ENCODE measurements at places on chromosomes 5 and 9.

- no peak for DNase-seq
These were observed 5.7 kb upstream of the SLC25A48 start for GRCh38 chr5:135828782-135829127.

GRCh38 chr5:161507591-161507990 lies 38.9 kb downstream of the GABRB2 start:
- no peak for DNase-seq

GRCh38 chr5:41863871-41864486 lies 6.2 kb downstream of the OXCT1 start:
- no peak for DNase-seq

DNA sequence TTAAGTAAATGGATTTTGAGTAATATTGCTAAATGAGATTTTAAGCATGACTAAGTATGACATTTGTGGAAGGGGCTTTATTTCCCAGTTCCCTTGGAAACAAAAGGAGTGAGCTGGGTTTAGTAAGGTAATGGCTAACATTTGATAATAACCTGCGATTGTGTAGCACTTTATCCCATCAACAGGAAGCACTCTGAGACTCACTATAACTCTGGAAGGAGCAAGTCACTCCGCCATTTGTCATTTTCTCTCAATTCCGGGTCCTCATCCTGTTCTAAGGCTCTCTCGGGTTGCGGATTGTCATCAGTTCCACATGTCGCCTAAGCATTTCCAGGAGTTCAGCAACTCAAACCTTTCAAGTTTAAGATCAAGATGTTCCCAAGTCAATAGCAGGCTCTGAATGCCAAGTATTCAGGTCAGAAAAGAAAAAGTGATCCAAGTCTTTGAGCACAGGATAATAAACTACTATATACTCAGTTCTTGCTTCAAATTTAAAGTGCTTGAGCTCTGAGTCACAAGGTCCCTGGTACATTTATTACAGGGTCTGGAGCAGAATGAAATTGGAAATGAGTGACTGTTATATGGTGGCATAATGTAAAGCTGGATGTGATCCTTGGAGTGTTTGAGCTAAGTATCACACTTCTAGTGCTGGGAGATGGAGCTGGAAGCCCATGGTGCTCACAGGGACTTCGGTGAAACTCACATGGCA lies 39.3 kb downstream of the CAPSL start:
- no peak for DNase-seq

- DNase-seq, result no peak
These were observed 4.9 kb upstream of the PSAT1 start for GRCh38 chr9:78292026-78292425.

DNA sequence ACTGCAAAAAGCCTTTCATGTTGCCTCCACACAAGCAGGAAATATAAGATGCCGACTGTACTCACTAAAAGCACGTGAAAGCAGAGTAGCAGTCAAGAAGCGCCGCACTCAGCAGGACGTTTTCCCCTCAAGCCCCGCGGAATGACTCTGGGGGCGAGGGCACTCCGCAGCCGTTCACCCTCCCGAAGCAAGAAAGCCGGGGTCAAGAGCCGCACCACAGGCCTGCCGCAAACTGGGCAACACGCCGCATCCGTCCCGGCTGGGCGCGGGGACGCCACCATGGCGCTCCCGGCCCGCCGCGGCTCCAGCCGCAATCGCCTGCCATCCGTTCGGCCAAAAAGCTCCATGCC lies 364 bp downstream of the RPS6 start:
- no peak for DNase-seq

DNA sequence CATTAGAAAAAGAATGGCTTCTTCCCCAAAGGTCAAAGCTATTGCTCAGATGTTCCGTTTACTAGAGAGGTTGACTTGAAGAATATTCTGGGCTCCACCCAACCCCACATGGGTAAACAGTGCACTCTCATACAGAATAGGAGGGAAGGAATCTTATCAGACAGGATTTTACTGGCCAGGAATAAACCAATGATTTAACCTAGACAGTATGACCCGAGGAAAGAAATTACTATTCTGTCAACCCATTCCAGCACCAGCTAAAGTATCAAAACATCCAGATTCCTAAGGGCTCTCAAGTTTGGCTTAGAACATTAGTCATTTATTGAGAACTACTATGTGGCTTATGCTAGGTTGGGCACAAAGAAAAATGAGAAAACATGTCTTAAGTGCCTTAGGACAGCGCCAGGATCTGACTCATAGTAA lies 493.6 kb upstream of the KLF4 start:
- no peak for DNase-seq

GRCh38 chr5:126982202-126982601 lies 48.2 kb downstream of the MARCHF3 start:
- DNase-seq, result no peak

DNA sequence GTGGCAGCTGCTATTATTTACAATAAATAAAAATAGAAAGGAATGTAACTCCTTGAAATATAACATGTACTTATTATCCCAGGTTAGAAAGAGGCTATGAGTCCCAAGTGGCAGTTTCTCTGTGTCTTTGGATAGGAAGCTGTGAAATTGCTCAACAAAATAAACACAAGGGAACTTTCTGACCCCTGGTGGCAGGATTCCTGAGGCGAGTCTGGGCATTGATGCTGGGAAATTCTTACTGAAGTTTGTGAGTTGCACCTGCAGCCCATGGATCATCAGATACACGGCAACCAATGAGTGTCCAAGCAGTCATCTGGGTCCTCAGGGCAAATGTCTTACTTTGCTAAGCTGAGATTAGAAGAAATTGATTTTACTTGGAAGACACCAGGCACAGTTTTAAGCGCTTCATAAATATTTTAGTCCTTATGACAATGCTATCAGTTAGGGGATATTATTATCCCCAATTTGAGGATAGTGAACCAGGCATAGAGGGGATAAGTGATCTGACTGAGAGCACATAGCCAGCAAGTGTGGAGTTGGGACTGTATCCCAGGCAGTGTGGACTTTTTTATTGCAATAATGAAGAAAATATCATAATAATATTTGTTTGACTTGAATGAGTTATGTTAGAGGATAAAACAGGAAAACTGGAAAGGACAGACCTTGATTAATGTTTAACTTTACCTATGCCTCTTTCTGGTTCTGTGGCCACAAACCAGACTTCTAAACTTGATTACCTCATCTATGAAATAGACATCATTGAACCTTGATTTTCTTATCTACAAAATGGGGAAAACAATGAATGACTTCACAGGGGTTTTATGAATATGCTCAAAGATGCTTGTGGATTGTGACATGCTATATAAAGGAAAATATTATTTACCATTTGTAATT lies 265.5 kb upstream of the ADAMTSL1 start:
- no peak for DNase-seq

DNA sequence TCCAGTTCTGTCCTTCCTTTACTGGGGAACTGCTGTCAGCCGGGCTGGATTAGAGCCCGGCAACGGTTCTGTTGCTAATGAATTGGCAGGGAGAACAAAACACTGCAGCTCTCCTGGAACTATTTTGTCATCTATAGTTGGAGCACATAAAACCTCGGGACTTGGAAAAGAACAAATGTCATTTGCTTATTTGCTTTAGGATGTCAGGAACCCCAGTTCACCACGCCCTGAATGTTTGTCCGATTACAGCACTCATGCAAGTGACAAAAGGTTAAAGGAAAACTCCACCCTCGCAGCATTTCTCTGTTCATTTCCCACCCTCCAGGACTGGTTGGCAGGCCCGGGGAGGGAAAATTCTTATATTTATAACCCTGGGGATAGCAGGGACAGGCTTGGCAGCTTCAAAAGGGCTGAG lies 66.4 kb upstream of the PLPP1 start:
- DNase-seq, result no peak

DNA sequence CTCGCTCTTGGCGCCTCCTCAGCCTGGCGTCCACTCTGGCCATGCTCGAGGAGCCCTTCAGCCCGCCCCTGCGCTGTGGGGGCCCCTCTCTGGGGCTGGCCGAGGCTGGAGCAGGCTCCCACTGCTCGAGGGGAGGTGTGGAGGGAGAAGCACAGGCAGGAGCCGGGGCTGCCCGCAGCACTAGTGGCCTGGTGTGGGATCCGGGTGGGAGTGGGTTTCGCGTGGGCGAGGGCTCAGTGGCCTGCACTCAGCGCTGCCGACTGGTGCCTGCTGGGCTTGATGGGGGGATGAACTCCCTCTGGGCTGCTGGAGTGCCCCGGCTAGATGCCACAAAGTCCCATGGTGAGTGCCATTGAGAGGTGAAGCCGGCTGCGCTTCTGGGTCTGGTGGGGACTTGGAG lies 4.4 kb upstream of the HSPA4 start:
- no peak for DNase-seq

DNA sequence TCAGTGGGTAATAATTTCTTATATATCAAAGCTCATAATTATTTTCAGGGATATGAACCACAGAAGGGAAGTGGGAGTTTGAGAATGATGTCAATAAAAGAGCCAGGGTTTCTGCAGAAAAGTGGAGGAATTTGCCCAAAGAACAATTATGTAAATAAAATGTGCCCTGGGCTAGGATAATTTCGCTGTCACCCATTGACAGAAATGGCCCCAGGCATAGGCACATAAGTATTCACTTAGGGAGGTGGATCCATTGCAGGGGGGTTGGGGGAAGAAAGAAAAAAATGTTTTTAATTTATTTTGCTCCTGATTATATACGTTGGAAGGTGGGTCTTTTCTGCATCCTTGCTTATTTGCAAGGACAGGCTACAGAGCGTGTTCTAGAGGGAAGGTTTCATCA lies 135.1 kb upstream of the IRX2 start:
- DNase-seq, result no peak

DNA sequence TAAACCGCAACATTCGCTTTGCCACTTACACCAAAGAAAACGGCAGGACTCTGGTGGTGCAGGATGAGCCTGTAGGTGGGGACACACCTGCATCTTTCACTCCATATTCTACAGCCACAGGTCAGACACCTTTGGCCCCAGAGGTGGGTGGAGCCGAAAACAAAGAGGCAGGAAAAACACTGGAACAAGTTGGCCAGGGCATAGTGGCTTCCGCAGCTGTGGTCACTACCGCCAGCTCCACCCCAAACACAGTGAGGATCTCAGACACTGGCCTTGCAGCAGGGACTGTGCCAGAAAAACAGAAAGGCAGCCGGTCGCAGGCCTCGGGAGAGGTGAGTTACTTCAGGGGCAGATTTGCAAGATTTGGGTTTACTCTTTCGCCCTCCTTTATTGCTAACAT lies 33.8 kb downstream of the KDM3B start:
- no peak for DNase-seq

- DNase-seq, result no peak
These were observed 42.2 kb downstream of the COL5A1 start for GRCh38 chr9:134683714-134684374.

DNA sequence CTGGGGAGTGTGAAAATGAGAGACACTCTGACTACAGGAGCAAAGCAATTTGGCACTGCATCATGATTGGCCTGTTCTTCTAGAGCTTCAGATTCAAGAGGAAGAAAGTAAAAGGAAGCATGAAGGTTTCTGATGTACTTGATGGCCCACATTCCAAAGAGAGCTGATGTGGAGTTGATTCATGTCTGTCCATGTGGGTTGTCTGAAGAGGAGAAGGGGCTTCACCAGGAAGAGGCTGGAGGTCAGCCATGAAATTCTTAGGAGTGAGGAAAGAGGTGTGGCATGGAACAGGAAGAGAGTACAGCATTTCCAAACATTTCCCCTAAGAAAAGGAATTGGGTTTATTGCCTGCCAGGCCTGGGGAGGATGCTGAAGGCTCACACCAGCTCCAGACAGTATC lies 70.7 kb downstream of the PTCD2 start:
- no peak for DNase-seq

DNA sequence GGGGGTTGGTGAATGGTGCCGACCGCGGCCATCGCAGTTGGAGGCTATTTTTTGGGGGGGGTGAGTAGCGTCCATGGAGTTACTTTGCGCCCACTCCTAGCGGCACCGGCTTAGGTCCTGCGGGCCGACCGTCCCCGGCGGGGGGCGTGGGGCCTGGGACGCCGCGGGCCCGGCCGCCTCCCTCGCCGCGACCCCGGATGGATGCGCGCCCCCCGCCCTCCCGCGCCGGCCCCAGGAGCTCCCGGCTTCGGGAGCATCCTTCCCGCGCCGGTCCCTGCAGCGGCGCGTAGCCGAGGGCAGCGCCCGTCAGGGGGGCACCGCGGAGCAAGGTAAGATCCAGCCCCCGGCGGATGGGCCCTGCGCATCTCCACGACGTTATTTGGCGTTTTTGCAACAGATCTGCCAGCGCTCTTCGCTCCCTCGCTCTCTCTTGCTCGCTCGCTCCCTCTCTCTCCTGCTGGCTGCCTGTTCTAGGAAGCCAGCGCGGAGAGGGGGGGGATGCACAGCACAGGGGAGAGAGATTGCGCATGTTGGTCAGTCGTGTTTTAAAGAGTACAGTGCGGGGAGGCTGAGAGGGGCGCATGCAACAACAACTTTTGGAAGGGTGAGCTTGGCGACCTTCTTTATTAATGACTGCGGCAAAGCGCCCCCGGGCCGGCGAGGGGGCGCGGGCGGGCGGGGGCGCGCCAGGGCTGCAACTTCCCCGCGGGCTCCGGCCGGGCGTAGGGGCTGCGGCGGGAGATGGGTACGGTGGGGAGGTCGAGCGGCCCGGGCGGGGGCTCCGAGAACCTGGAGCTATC lies 413 bp downstream of the JADE2 start:
- no peak for DNase-seq

GRCh38 chr9:83247732-83248131 lies 184.8 kb upstream of the RASEF start:
- DNase-seq, result no peak

DNA sequence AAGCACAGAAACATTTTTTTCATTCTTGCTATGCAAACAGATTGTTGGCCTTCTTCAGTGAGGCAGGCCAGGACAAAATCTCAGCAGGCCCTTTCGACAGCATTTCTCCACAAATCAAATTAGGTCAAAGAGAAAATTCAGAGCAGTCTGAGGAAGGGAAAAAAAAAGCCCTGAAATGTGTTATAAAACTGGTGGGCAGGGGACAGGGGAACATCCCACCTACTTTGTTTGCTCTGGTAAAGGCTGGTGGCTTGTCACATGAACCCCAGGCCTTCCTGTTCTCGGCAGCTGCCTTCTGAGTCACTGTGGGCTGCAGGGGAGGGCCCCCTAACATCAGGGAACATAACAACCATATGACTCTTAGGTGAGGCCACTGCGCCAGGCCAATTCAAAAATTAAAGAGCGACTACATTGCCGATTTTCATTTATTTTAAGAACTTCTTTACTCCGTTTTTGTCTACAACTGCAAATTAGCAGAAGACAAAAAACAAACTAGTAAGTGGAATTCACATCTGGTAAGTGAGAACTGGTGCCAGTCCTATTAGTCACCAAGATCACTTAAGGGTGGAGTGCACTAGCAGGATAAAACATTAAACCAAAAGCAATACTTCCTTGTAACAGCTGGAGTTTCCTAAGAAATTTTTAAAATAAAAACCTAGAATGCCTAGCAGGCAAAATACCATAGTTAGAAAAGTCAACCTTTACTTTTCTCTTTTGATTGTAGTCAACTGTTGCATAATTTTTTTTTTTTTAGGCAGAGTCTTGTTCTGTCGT lies 46.2 kb upstream of the DENND4C start:
- DNase-seq, result no peak

DNA sequence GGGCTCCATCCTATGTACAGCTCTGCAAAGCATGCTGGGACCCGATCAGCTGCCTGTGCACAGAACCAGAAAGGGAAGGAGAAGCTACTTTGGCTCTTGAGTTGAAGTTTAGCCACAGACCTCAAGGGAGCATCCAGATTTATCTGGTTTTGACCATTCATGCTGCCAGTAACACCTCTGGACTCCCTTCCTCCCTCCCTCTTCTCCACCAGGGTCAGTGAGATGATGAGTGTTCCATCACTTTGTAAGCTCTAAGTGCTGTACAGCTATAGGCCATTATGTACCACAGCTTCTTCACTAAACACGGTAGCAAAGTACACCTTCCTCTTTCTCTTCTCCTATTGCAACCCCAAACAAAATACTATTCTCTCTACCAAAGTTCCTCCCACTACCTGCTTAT lies 77.9 kb downstream of the GLIS3 start:
- no peak for DNase-seq
